Hematopoietic multipotent progenitor cell treated with erythropoietin and hydrocortisone succinate and interleukin-3 and kit ligand, for 15 days (in vitro differentiated cells): ENCODE measurements at places on chromosomes 4 and X.

DNA sequence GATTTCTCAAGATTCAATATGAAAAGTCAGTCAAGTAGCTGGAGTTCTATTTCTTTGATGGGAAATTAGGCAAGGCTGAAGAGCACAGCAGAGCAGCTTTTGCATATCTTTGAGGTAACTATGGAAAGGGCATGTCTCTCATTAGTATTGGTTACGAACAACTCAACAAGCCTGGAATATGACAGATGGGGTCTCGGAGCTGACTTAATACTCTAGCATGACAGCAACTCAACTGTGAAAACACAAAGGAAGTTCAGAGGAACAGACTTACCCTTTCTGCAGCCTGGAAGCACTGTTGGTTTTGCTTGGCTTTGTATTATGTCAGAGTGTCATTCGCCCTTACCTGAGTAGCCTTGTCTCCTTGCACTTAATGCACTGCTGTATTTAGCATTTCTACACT, 79.9 kb upstream of the AADAT start:
- DNase-seq, result no peak

- no peak for DNase-seq
These were observed 11.7 kb downstream of the MMRN1 start for GRCh38 chr4:89906316-89906715.

DNA sequence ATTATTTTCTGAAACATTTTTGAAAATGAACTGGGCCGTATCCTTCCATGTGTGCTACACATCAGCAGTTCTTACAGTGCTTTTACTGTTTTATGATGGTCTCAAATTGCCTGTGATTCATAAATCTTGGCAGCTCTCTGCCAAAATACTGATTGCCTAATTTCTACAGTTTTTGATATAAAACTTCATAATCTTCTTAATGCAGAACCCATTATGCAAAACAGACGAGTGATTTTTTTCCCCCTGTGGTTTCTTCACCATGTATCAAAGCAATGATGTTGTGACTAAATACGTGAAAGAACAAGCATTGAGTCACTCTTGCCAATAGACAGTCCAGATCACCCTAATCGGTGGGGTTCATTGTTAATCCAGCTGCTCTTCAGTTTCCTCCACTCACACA, 156.4 kb upstream of the WDR1 start:
- DNase-seq, result no peak

DNA sequence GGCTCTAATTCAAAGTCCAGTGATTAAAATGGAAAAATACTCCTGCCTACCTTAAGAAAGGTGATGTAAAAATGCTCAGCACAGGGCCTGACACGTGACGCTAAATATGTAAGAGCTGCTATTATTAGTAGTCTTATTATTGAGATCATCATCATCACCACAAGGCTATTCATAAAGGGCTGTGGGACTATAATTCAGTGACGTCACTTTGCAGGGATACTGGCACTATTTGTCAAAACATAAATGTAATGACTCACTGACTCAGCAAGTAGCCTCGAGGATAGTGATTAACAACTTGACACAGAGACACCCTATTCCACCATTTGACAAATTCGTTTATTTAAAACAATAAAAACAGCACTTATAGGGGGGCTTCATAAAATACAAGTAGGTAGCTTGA, 258.9 kb downstream of the SPANXN1 start:
- DNase-seq, result no peak

DNA sequence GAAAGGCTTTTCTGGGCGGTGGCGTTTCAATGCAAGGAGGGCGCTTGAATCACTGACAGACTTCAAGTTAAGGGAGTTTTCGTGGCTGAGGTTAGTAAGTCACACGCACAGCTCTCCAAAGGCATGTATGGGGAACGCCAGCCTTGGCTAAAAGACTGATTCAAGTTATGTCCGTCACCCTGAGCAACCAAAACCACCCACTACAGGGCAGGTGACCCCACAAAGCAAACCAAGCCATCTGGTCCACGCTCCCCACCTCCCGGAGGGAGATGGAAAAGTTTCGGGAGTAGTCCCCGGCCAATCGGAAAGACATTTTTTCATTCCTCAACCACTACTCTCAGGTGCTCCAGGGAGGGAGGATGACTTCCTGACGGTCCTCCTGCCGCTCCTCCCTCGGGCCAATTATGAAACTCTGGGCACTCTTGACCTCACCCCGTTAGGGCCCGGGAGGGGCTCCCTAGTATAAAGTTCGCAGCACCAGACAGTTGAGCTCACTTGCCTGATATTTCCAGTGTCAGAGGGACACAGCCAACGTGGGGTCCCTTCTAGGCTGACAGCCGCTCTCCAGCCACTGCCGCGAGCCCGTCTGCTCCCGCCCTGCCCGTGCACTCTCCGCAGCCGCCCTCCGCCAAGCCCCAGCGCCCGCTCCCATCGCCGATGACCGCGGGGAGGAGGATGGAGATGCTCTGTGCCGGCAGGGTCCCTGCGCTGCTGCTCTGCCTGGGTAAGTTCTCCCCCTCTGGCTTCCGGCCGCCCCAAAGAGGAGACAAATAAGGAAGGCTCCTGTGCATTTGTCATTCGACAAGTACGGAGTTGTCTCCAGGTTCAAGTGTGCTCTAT, at the start of gene EREG:
EREG (plus strand) TSS at position 494 of the 840 bp plus-strand sequence; CDS start at position 658, 164 bp downstream.
- no peak for DNase-seq

- no peak for DNase-seq
These were observed 29.0 kb downstream of the F9 start for GRCh38 chrX:139559383-139560042.

DNA sequence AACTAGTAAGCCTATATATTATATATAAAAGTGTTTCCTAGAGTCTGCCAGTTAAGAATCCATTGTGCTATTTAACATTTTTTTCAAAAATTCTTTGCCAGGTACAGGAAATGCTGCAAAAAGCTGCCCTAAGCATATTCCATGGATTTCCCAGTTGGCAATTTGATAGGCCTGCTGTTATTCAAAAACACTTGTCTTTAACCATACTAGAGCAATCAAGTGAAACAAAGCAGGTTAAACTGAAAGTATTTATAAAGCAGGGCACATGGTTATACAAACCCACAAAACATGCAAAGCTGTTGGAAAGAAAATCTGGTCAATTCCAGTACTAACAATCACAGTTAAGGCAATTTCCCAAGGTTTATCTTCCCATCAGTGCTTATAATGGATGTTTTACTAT, 159.9 kb downstream of the UNC5C start:
- DNase-seq, result no peak
